Activated CD4-positive, alpha-beta memory T cell treated with anti-CD3 and anti-CD28 coated beads for 36 hours (primary cell): ENCODE measurements at places on chromosomes 2 and 18. TPM values are rescaled to one million over a fixed set of nuclear protein-coding genes. Genes with fewer than 3 reads are reported as not detected.

The CSRNP3 gene
- total RNA-seq, result not detected

DNA sequence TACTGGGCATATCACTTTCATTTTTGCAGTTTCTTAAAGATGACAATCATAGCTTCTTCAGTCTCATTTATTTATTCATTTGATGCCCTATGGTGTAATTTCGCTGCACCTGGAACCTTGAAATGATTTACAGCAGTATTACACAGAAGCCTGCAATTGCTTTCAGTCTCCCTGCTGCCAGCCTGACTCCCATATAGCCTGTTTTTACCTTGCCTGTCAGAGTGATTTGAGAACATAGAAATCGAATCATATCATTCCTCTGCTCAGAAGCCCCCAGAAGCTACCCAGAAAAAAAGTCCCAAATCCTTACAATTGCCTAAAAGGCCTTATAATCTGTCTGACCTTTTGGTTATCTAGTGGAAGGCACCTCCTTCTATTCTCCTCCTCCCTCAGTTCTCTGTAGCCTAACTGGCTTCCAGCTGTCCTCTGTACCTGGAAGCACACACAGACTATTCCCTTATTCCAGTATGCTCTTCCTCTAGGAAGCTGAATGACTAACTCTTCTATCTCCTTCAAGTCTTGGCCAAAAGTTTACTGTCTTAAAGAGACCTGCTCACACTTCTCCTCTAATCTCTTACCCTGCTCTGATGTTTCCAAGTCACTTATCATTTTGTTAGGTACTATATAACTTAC, 12.6 kb downstream of the SCN3A start:
- no peak for DNase-seq

DNA sequence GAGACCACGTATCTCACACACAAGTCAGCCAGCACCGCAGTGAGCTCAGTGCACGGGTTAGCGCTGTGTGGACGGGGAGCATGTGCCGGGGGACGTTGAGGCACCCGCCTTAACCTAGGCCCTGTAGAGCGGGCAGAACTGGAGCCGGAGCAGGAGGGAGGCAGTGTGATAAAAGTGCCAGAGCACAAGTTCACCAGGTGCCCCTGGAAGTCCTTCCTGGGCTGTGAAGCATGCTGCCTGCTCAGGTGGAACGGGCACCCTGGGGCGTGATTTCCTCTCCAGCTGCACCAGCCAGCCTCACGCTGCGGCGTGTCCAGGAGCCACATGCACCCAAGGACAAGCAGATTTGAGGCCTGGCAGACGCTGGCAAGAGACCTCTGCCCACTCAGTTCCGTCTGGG, 50.3 kb downstream of the ITGB1BP1 start:
- DNase-seq, result no peak

DNA sequence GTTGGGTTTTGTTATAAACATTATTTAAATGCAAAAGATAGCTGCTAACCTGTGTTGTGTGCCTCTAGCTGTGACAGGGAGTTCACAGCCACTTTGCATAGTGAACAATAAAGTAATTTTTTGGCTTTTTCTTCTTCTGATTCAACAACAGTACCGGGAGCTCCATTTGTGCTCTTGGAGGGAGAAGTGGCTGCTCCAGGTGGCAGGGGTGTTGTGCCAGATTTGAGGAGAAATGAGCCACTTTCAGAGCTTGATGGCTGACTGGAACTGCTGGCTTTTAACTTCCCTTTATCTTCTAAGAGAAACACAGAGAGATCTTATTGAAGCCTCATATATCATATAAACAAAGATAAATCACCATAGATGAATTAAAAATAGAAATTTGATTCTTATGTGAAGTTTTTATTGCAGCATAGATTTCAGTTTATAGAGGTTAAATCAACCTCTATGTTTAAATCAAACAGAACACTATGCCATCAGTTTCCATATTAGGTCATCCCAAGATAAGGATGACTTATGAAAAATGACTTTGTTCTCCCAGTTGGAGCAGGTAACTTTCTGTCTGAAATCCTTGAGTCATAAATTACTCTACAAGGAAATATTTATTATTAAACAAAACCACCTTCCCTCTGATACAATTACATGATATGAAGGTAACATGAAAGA, 182.0 kb upstream of the SESTD1 start:
- DNase-seq, result no peak

GRCh38 chr2:130825231-130825965, 11.3 kb upstream of the ARHGEF4 start:
- DNase-seq, result no peak
